ENCODE measurements at places on chromosomes 13 and 19.

DNA sequence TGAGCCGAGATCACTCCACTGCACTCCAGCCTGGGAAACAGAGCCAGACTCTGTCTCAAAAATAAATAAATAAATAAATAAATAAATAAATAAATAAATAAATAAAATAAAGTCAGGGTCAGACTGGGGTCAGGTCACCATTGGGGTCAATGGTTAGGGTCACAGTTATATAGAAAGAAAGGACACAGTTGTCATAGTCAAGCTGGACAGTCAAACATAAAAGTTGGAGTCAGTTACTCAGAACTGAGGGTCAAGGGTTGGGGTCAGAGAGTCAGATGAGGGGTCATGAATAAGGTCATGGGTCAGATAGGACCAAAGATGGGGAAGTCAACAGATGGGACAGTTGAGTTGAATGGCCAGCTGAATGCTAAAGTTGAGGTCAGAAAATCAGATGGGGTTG is 16.7 kb upstream of the EPOR start:
- no peak for DNase-seq

GRCh38 chr13:95678967-95679366 is 2.0 kb downstream of the DNAJC3 start:
- DNase-seq: no peak

DNA sequence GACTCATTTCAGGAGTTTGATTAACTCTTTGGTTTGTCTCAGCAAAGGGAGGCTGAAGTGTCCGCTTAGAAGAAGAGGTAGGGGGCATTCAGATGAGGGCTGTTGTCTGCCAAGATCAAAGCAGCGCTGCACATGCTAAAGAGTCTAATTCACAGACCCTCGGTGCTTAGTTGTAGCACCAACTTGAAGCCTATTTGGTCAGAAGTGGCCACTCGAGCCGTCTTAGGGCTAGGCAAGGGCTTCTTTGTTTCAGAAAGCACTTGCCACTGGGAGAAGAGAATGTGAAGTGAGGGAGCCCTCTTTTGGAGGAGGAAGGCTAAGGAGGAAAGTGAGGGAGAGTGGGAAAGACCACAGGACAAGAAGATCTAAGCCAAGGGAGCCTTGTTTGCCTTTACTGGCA is 313.4 kb upstream of the TMTC4 start:
- no peak for DNase-seq

DNA sequence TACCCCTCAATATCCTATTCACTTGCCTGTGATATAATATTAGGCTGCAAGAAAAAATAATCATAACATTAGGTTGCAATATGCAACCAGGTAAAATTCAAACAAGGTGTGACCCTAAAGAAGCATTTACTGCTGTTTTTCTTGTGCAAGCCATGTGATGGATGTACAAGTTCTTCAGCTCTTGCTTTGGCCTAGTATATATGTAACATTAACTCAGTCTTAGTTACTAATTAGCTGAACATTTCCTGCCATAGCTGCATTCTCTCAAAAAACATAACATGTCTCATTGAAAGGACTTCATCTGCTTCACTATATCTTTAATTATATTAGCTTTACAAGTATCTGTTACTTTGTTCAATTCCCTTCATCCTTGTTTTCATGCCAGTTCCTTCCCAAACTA is 406.8 kb upstream of the HTR2A start:
- DNase-seq: no peak

DNA sequence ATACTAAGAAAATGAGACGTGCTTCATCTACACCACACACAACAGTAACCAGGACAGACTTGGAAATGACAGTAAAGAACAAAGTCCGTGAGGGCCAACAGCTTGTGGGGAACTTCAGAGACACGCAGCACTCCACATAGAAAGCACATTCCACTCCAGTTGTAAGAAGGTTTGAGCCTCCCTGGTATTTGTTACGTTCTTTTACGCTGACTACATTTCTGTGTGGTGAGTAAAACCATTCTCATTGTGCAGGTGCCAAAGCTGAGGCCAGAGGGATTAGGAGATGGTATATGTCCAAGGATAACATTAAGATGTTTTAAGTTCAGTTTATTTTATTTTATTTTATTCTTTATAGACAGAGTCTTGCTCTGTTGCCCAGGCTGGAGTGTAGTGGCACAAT is 1189.9 kb downstream of the UQCRFS1 start:
- no peak for DNase-seq

GRCh38 chr19:27720155-27720554 is 1492.8 kb downstream of the UQCRFS1 start:
- DNase-seq: no peak

Measured in stimulated activated effector memory CD8-positive, alpha-beta T cell treated with anti-CD3 and anti-CD28 coated beads, Interleukin-12 subunit alpha, Interleukin-12 subunit beta, amount 100 ng/mL, for 72 hours (primary cell).